ENCODE measurements at places on chromosomes 1 and 21. TPM values are rescaled to one million over a fixed set of nuclear protein-coding genes. Genes with fewer than 3 reads are reported as not detected.

KCNT2 gene
- polyA plus RNA-seq = 6.4 TPM

CNR2 gene
- polyA plus RNA-seq = 0.06 TPM

AVPR1B gene
- polyA plus RNA-seq = 0.24 TPM

PLPPR4 gene
- 6.9 TPM for polyA plus RNA-seq

SEC16B gene
- 6.3 TPM for polyA plus RNA-seq

LRRC7 gene
- polyA plus RNA-seq = 19.6 TPM

CACYBP gene
- polyA plus RNA-seq = 94.9 TPM

PTPN22 gene
- polyA plus RNA-seq = 0.46 TPM

- no peak for DNase-seq
Measured at GRCh38 chr1:77424236-77424635, 142.4 kb downstream of the AK5 start.

GRCh38 chr1:192564099-192564498, 11.5 kb upstream of the RGS1 start:
- DNase-seq = no peak

- DNase-seq = peak; percentile 19
Measured at GRCh38 chr1:158809862-158810261, 21.3 kb upstream of the MNDA start.

GRCh38 chr1:232620356-232620969, 9.5 kb downstream of the SIPA1L2 start:
- DNase-seq = no peak

GRCh38 chr1:44947063-44947773, 39.2 kb downstream of the EIF2B3 start:
- peak; percentile 54 for DNase-seq

DNA sequence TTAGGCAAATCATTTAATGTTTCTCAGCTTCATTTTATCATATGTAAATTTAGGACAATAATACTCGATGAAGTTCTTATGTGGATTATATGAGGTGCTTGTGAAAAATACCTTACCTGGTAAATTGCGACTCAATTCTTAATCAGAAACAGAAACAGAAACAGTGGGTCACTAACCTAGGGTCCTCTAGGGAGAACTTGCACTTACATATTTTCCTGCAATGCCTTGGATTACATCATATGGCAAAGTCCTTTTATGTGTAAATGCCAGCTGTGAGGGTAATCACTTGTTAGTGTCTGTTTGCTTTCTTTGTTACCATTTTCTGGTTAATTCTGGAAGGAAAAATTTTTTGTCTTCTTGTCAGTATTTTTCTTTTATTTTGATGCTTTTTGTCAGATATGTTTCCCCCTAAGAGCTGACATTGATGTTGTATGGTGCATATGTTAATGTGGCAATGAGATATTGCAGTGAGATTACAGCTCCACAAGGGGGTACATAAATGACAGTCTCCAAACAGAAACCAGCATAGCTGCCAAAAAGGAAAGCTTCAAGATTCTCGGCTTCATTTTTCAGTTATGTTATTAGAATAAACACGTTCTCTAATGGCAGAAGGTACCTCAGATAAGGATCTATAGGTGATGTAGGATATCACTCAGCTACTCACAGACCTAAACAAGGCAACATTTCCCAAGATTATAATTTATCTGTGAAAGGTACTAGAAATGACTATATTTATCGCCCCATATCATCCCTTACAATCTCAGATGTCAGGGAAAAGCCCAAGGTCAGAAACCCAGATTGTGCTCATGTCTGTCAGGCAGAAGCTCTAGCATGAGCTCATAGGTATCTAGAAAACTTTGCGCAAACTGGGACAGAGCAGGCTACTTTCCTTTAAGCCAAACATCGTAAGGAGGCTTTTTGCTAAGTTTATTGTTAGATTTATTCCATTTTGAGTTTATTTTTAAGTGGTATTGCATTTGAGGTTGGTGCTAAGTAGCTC, 119.9 kb downstream of the FASLG start:
- DNase-seq = no peak

GRCh38 chr1:41890825-41891198, 27.9 kb downstream of the HIVEP3 start:
- no peak for DNase-seq

DNA sequence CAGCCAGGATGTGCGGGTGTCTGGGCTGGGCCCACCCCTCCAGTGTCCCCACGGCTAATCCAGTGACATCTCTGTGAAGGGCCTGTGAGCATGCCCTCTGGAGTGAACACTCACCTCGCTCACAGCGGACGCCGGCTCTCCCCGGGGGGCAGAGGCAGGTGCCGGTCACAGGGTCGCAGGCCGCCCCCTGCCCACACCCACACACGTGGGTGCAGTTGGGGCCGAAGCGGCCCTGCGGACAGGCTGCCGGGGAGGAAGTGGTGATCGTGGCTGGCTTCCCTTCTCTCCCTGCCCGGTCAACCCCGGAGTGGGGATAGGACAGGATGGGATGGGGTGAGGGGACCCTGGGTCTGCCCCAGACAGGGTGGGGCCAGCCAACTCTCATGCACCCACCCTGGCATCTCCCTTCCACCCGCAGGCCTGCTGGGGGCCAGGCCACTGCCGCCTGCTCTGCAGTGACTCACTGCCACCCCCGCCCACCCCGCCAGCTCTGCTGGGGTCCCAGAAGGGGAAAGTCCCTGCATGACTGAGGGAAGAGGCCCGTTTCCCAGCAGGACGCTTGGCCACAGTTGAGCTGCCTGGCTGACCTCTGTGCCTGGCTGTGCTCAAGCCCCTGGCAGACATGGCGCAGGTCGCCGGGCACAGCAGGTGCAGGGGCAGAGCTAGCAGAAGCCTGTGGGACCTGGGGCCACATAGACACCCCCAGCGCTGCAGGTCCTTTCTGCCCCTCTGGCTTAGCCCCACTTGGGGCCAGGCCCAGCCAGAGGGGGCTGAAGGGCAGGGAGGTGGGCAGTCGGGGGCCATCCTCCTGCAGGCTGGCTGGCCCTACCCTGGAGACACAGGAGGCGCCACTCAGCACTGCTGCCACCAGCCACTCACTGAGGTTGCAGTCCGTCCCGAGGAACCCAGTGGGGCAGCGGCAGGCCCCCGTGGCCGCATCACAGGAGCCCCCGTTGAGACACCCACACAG, 41.6 kb downstream of the ARHGEF16 start:
- no peak for DNase-seq

- no peak for DNase-seq
Measured at GRCh38 chr1:150161747-150162581, 12.2 kb downstream of the PLEKHO1 start.

- no peak for DNase-seq
Measured at GRCh38 chr1:85373378-85373708, 91.6 kb downstream of the DDAH1 start.

DNA sequence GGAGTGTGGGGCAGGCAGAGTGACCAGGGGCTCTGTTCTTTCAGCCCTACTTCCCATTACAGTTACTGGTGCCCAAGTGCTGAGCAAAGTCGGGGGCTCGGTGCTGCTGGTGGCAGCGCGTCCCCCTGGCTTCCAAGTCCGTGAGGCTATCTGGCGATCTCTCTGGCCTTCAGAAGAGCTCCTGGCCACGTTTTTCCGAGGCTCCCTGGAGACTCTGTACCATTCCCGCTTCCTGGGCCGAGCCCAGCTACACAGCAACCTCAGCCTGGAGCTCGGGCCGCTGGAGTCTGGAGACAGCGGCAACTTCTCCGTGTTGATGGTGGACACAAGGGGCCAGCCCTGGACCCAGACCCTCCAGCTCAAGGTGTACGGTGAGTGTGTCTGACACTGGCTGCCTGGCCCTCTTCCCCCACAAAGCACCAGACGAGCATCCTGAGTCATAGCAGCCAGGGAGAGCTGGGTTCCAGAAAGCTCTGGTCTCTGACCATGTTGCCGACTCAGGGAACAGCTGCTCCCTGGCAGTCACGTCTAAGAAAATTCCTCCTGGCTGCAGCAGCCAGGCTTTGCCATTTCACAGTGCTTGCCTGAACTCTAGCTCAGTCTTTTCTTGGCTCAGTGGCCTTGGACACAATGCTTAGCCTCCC, 3.3 kb downstream of the SLAMF8 start:
- DNase-seq = no peak

DNA sequence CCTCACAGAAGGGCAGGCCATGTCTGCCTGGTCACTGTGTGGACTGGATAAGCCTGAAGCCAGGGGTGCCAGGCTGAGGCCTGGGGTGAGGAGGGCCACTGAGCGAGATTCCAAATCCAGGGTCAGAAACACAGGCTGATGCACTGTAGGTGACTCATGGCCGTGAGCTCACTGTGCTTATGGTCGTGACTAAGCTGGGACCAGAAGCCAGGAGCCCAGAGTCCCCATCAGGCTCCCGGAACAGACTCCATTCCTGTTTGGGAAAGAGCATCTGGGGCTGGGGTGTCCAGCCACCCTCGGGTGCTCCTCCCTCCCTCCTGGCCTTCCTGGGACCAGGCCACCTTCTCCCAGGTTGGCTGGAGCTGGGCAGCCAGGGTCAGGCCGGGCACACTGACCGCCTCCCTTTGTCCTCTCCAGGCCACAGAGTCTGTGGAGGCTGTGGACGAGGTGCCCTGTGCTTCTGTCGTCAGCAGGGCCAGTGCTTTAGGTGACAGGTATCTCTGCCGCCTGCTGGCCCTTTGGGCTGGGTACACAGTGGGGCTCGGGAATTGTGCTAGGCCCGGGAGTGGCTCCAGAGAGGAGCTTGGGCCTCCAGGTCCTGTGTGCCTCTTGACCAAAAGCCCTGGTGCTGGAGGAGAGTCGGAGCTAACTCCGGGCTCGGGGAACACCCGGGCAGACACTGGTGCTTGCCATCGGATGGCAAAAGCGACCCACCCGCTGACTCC, 36.7 kb downstream of the AJAP1 start:
- no peak for DNase-seq

- DNase-seq = no peak
Measured at GRCh38 chr1:30727824-30728223, 4.4 kb upstream of the MATN1 start.

DNA sequence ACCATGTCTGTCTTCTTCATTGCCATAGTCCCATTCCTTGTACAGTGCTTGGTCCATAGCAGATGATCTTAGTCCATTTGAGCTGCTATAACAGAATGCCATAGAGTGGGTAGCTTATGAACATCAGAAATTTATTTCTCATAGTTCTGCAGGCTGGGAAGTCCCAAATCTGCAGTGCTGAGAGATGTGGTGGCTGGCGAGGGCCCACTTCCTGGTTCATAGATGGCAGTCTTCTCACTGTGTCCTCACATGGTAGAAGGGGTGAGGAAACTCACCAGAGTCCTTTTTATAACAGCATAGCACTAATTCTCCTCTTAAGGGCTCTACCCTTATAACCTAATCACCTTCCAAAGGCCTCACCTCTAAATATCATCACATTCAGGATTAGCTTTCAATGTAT, 23.1 kb upstream of the RAP1A start:
- no peak for DNase-seq

- peak; percentile 62 for DNase-seq
Measured at GRCh38 chr21:38505654-38506523, 7.6 kb upstream of the ERG start.

GRCh38 chr1:184004935-184005334, 32.6 kb downstream of the COLGALT2 start:
- no peak for DNase-seq

- DNase-seq = no peak
Measured at GRCh38 chr1:18285538-18285924, 177.9 kb downstream of the IGSF21 start.

GRCh38 chr1:230197644-230198567, 130.9 kb downstream of the GALNT2 start:
- DNase-seq = no peak
